Activated naive CD8-positive, alpha-beta T cell treated with anti-CD3 and anti-CD28 coated beads for 36 hours (primary cell): ENCODE measurements at places on chromosomes 5 and 9. TPM values are rescaled to one million over a fixed set of nuclear protein-coding genes. Genes with fewer than 3 reads are reported as not detected.
A peak's percentile ranks its signal among the peaks of the same experiment; 100 is the strongest.

- DNase-seq, result no peak
Measured at GRCh38 chr9:123871781-123872180, 58.1 kb downstream of the DENND1A start.

- no peak for DNase-seq
Measured at GRCh38 chr9:120571443-120572257, 8.3 kb downstream of the CDK5RAP2 start.

DNA sequence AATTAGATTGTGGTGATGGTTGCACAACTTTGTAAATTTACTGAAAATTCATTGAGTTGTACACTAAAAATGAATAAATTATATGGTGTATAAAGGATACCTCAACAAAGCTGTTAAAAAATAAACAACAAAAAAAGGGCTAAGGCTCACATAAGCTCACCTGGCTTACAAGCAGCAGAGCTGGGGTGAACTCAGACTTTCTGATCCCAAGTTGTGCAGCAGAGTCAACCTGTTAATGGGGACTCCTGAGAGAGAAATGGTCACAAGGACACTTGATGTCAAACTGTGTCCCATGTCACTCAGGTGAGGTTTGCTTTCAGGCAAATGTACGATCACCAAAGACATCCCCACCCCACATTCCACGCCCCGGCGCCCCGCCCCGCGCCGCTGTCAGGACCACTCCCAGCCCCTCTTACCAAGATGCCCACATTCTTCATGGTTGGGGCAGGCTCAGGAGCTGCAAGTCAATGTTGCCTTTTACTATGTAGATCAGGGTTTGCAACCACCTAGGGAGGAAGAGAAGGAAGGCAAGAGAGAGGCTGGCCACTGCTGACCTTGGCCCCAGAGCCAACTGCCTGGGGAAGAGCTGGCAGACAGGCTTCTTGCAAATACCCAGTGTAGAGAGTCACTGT, 22.4 kb upstream of the SLC36A1 start:
- DNase-seq, result no peak

- DNase-seq, result no peak
Measured at GRCh38 chr5:62000646-62001045, 305.4 kb upstream of the KIF2A start.

The LMX1B gene
- not detected for total RNA-seq

The GAS1 gene
- total RNA-seq, result not detected

DNA sequence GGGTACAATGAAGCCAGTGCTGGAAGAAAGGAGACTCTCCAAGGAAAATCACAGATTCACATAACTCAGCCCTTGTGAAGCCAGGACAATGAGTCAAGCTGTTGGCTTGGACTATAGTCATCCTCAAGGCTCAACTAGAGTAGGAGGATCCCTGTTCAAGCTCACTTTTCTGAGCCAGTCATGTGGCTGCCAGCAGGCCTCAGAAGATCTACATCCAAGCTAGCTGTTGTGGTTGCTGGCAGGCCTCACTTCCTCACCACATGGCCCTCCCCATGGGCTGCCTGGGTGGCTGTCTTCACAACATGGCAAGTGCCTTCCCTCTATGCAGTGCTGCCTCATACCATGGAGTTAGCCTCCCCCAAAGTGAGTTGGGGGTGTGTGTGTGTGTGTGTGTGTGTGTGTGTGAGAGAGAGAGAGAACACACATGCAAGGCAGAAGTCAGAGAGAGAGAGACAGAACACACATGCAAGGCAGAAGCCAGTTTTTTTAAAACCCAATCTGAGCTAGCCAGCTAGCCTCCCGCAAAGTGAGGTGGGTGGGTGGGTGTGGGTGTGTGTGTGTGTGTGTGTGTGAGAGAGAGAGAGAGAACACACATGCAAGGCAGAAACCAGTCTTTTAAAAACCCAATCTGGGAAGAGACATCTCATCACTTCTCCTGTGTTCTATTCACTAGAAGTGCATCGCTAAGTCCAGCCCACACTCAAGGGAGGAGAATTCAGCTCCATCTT, 17.1 kb downstream of the SCAI start:
- DNase-seq, result peak; percentile 75

DNA sequence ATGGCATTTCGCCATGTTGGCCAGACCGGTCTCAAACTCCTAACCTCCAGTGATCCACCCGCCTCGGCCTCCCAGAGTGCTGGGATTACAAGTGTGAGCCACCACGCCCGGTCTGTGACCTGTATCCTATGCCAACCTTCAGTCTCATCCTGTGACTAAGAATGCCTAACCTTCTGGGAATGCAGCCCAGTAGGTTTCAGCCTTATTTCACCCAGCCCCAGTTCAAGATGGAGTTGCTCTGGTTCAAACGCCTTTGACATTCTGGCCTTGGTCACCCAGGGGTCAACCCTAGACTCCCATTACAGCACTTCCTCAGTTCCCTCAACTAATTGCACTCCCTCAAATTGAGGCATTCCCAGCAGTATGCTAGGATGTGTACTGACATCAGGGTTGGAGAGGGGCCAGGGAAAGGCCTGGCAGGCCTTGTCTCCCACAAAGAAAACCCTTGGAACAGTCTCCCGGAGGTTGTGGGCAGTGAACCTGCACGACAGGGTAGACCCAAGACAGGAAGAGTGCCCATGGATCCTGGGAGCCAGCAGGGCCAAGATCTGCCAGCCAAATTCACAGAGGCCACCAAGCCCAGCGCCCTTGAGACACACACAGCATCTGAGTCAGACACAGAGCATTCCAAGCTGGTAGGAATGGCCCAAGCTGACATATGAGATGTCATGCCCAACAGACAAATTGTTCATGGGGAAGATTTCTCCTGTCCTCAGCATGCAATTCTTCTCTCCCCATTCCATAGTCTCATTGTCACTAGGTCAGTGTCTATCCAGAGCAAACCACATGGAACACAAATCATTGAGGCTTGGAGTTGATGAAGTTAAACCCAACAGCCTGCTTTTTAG, 24.9 kb upstream of the SMU1 start:
- no peak for DNase-seq

The LIX1 gene
- total RNA-seq, result not detected

DNA sequence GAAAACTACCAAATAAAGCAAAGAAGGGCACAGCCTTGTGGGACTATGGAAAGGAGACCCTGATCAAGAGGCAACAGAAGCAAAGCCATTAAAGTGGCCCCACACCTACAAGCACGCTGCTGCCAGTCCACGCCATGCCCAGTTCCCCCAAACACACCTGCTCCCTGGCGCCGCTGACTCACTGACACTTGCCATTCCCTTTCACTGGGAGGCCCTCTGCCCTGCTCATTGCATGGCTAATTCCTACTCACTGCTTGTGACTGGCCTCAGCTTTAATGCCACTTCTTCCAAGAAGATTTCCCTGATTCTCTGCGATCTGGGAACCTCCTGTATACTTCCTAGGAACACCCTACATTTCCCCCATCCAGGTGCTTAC, 71.2 kb upstream of the TAF1L start:
- no peak for DNase-seq
